CD4-positive, alpha-beta memory T cell (primary cell): ENCODE measurements at places on chromosomes 2 and 18. TPM values are rescaled to one million over a fixed set of nuclear protein-coding genes. Genes with fewer than 3 reads are reported as not detected.

Gene GPR35
- 6.8 TPM for total RNA-seq

Gene SP9
- total RNA-seq = not detected

Gene MC2R
- not detected for total RNA-seq

DNA sequence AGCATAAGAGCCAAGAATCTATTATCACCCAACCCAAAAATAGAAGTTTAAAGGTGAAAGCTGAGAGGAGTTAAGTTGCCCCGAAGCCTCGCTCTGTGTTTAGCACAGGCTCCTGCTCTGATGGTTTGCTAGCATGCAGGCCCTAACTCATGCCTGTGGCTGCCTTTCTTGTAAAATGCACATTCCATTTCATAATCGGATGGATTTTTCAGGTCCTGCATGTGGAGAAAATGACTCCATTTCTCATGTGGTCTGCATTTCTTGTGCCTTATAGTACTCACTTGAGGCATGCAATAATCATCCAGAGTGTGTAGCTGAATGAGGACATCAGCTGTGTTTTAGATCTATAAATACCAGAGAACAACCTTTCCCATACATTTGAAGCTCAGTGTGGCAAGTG, 381.8 kb downstream of the CPS1 start:
- no peak for DNase-seq

DNA sequence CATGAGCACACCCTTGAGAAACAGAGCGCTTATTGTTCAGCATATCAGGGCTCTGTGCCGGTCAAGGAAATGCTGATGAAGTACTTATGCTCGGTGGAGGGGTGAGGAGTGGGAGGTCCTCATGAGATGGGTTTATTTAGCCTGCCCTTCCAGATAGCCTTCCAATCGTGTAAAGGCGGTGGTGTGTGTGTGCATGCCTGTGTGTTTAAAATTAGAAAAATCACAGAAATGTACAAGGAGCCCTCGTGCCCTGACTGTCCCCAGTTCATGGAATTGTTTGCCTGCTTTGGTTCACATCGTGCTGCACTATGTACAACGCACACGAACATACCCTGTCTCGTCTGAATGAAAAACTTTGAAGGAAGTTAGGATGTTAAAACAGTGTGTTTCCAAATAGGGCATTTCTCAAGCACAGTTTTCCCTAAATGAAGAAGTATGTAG, 158.6 kb downstream of the AQP4 start:
- DNase-seq = no peak

DNA sequence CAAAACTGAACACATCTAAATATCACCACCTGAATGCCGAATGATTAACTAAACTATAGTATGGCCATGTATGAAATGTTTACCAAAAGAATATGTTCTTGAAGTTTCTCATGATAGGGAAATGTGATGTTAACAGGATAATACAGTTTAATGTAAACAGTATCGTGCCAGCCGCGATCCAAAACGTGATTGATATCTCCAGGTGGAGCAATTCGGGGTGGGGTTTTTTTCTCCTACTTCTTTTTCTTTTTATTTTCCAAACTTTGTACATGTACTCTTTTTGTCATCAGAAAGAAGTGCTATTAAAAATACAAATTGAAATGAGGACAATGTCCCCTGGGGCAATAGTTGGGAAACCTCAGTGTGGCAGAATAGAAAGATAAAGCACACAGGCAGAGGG, 4.0 kb upstream of the BIN1 start:
- DNase-seq = no peak

DNA sequence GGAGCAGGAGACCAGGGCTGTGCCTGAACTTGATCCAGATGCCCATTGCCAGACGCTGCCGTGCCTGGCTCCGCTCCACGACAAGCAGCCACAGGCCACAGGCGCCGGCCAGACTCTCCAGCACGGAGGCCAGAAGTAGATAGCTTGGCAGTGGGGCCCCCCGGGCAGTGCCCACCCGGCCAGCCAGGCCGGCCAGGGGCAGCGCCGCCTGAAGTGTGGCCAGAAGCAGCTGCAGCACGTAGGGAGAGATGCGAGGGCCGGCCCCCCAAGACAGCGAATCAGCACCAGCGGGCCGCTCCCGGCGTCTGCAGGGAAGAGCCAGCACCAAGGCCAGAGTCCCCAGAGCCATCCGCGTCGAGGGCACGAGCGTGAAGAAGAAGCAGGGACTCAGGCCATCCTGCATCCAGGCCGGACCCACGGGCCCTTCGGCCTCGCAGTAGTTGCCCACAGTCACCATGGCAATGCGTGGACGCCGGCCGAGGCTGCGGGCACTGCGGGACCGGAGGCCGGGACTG, 484 bp downstream of the ABCB6 start:
- no peak for DNase-seq

GRCh38 chr2:70962211-70962884, 16.1 kb upstream of the ANKRD53 start:
- no peak for DNase-seq

DNA sequence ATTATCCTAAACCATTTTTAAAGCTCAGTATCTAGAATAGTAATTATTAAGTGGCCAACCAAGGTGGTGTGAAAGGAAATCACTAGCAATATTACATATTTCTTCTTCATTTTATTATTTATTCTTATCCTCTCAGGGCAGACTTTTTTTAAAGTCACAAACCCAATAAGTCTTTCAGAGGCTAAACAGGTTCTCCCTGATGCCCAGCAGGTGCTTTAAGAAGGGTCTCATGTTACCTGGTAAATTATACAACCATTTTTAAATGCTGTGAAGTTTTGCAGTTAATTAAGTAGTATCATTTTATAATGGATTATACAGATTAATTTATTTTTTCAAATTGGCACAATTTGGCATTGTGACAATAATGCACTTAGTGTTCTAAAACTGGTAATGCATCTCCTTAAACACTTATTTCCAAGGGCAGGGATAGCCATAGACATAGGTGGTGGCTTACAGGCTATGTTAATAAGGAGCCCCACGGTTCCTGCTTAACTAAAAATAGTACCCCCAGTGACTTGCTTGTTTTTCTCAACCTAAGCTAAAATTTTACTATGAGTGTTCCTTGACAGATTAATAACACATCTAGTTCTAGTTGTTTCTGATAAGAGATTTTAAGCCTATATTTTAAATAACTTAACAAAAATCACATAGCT, 67.0 kb downstream of the PMS1 start:
- DNase-seq = no peak

DNA sequence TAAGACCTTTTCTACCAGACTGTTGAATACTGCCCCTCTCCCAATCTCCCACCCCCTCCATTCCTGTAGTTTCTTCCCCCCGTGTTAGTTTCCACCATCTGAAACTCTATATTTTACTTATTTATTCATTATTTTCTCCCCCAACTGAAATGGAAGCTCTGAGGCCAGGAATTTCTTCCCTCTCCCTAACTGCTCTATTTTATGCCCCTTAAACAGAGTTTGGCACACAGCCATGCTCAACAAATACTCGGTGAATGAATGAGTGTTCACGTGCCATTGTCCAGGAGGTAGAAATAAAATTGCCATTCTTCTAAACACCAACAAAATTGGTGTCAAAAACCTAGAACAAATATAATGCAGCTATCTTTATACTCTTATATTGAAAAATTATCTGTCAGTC, 5.6 kb downstream of the ITGB1BP1 start:
- no peak for DNase-seq

GRCh38 chr2:179861416-179862067, at the start of gene ZNF385B:
TSS of gene ZNF385B (minus strand) at chr2:179861612.
- no peak for DNase-seq
